Muscle of leg (tissue), 16 donors: ENCODE measurements at places on chromosomes 7 and 10. TPM values are rescaled to one million over a fixed set of nuclear protein-coding genes. Genes with fewer than 3 reads are reported as not detected.
A peak's percentile ranks its signal among the peaks of the same experiment; 100 is the strongest.

ADRB1 gene
- 0.09 TPM for total RNA-seq

C10orf67 gene
- total RNA-seq, result 0.04 TPM

SLC18A3 gene
- not detected for total RNA-seq

EMX2 gene
- 5.7 TPM for total RNA-seq

C7orf33 gene
- 0.27 TPM for total RNA-seq

TWIST1 gene
- total RNA-seq, result 8.3 TPM

BHLHA15 gene
- total RNA-seq, result 0.58 TPM

FOXL3 gene
- not detected for total RNA-seq

GBX1 gene
- total RNA-seq, result 0.44 TPM

CCL26 gene
- 0.84 TPM for total RNA-seq

SPDYE1 gene
- not detected for total RNA-seq

TEX47 gene
- not detected for total RNA-seq

CHST3 gene
- total RNA-seq, result 12.3 TPM

SPDYE8 gene
- total RNA-seq, result 0.09 TPM

GRCh38 chr10:33306701-33307519 is 27.6 kb downstream of the NRP1 start:
- peak; percentile 80 for DNase-seq

- DNase-seq, result no peak
These were observed 488.5 kb downstream of the MDFIC start for GRCh38 chr7:115410434-115410820.

DNA sequence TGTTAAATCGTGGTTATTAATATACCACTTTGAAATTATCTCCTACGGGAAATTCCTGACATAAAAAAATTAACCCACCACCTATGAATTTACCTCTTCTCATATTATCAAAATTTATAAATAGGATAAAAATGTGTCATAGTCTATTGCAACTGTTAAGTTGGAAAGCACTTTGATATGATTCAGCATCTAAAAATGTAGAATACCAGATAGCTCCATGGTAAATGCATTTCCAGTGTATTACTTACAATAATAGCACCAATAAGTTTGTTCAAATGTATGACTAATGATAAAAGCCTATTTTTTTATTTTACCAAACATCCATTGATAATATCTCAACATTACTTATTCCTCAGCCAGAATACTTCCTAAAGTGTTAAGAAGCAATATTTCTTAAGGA is 13.6 kb upstream of the KCND2 start:
- DNase-seq, result no peak

GRCh38 chr10:13844651-13845050 is 257.9 kb downstream of the PRPF18 start:
- no peak for DNase-seq

GRCh38 chr7:108193594-108194498 is 63.7 kb upstream of the LAMB4 start:
- no peak for DNase-seq

GRCh38 chr7:143042159-143042789 is 9.9 kb upstream of the OR6V1 start:
- peak; percentile 30 for DNase-seq

DNA sequence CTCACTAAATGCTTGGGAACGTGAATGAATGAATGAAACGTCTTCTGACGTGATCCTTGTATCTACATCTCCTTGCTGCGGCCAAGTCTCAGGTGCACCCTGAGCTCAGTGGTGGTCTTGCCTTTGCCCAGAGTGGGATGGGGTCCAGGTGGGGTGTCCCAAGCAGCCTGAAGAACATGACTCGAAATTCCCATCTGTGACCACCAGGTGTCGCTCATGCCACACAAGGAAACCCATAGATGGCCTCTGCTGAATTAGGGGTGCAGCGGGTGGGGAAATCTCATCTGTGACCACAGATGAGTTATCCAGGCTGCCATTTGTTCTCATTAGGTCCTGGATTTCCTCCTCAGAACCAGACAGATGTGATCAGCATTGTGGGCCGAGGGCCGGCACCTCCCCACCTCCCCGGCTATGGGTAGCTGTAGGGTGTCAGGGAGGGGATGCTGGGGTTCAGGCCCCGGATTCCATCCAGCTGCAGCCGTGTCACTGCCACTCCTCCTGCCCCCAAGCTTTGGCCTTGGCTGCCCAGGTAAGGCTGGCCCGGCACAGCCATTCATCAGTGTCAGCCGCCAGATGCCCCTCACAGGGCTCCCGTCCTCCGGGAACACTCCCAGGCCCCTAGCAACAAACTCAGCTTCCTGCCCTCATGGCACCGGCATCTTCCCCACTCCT is 21.0 kb upstream of the GNA12 start:
- peak; percentile 80 for DNase-seq

DNA sequence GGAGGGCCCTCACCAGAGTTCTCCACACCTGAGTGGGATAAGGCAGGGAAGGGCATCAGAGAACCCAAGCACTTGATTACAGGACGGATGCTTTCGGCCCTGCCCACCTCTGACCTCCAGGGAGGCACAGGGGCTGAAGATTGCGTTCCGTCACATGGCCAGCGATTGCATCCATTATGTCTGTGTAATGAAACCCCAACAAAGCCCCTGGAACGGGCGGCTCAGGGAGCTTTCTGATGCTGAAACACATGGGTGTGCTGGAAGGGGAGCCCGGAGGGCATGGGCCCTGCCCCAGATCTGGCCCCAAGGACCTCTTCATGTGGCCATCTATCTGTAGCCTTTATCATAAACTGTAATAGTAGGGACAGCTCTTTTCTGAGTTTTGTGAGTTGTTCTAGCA is 117.2 kb downstream of the PTPN20 start:
- no peak for DNase-seq

- no peak for DNase-seq
These were observed 2.6 kb downstream of the BZW2 start for GRCh38 chr7:16648551-16648950.

DNA sequence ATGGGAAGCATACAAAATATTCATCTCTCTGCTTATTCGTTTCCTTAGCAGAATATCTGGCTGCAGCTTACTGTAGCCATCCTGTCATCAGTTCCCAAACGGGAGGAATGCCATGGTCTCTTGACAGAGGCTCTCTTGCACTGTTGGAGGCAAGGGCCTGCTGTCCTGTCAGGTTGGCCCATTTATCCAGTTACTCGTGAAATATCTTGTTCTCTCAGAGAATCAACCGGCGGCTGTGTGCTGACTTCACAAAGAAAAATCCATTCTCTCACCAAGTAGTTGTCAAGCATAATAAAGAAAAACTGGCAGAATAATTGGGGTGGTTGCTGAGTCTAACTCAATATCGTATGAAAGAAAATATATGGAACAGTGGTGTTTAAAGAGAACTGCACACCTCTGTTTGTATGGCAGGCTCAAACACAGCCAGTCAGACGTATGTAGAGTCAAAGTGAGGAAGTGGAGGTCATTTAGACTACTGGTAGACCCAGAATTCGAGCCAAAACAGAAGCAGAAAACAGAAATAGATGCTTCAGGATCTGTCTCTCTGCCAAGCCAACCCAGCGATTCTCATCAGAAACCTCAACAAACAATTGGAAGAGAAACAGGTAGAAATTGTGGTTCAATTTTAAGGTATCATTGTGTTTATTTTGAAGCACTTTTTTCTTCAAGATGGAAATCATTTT is 349.2 kb upstream of the PRKCQ start:
- peak; percentile 42 for DNase-seq

DNA sequence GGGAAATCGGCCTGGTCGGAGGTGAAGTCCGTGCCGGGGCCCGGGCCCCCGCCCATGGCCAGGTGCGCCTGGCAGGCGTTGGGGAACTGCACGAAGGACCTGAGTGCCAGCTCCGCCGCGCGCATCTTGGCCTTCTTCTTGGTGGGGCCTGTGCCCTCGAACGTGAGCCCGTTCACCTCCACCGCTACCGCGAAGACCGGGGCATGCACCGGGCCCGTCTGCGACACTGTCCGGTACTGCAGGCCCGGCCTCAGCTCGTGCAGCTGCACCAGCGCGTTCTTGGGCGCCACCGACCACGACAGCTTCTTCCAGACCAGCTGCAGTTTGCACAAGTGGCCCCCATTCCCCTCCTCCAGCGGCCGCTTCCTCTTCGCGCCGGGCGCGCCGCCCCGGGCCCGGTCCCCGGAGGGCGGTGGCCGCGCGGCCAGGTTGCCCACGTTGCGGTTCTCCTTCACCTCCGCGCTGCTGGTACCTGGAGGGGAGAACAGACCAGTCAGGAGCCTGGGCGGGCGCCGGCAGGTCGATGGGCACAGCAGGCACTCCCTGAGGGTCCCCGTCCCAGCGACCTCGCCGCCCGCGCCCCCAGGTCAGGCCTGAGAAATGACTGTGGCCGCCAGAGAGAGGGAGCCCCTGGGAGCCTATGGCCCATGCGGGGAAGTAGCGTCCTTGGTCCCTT is 307.4 kb downstream of the WDR37 start:
- no peak for DNase-seq

GRCh38 chr10:67770537-67770936 is 67.5 kb downstream of the DNAJC12 start:
- no peak for DNase-seq

- peak; percentile 98 for DNase-seq
These were observed 52.4 kb downstream of the NPTX2 start for GRCh38 chr7:98669329-98670000.

DNA sequence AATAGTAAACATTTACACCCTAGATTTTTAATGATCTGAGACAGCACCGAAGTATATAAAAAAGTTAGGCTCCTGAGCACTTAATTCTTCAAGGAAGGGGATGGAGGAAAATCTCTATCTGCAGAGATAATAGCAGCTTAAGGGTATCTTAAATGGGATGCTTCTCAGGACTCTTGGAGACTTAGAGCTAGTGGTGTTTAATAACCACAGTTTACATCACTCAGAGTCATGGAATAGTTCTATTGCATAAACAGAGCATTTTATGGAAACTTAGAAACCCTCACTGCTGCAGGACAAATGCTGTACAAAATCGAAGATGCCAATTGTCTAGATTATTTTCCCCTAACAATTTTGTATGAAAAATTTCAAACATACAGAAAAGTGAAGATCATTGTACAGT is 398.9 kb upstream of the GALNT17 start:
- no peak for DNase-seq
